Neural crest cell (in vitro differentiated cells): ENCODE measurements at places on chromosomes 4 and X.

GRCh38 chr4:122832732-122833131, 6.1 kb downstream of the FGF2 start:
- DNase-seq = no peak

- DNase-seq = peak; percentile 40
Measured at GRCh38 chr4:124334119-124334518, 378.4 kb downstream of the ANKRD50 start.

- DNase-seq = no peak
Measured at GRCh38 chr4:159420162-159421057, 317.5 kb downstream of the RAPGEF2 start.

- no peak for DNase-seq
Measured at GRCh38 chr4:3235581-3235980, 13.4 kb upstream of the MSANTD1 start.

GRCh38 chr4:133719098-133719497, 482.5 kb downstream of the PABPC4L start:
- no peak for DNase-seq

DNA sequence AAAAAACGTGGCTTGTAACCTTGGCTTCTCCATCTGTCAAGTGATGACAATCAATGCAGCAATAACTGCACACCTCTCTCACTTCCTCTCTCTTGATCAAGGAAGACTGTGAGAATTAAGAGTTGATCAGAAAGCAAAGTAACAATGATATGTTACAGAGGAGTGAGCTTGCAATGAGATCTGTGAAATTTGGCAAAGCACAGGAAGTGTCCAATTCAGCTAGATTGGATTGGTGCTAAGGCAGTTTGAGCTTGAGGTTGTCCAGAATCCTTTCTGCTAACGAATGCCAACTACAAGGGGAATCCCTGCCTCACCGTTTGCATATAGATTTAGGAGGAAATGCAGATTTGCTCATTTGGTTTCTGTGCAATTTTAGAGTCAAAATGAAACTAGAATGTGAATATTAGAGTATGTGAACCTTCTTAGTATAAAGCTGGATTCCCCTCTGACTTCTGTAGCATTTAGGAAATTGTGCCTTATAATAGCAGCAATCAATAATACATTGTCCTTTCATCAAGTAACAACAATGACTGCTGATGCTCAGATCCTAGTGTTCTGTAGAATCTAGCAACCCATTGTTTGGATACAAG, 346.4 kb downstream of the PTTG2 start:
- DNase-seq = no peak

DNA sequence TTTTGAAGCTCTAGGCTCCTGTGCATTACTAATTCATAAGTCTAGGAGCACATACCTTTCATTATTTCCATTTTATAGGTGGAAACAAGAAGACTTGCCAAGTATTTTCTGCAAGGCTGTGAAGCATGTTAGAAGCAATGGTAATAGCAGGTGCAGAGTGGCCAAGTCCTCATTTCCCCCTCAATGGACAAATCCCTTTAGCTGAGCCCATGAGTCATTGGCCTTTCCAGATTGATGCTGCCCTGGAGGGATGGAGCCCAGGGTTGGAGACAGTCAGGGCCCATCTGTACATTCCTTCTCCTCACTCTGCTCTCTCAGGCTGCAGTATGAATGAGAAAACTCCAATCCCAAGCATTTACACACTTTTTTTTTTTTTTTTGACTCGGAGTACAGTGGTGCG, 6.6 kb downstream of the MGST2 start:
- no peak for DNase-seq
